ENCODE measurements at places on chromosomes 16 and 17. TPM values are rescaled to one million over a fixed set of nuclear protein-coding genes. Genes with fewer than 3 reads are reported as not detected.

GRCh38 chr17:20095336-20096080 lies 86.3 kb downstream of the SPECC1 start:
- DNase-seq = peak; percentile 38
- H3K27me3 ChIP-seq = no peaks in the 10 kb centered on the region
- no peaks in the 10 kb centered on the region for H3K36me3 ChIP-seq
- H3K4me3 ChIP-seq = peak overlapping the region; percentile 23

- no peak overlapping the region for H3K27ac ChIP-seq
- H3K4me1 ChIP-seq = peaks cover 22% of the 10 kb centered on the region
- no peak for DNase-seq
- no peak overlapping the region for H3K4me3 ChIP-seq
- H3K36me3 ChIP-seq = peaks cover 53% of the 10 kb centered on the region
Observed at GRCh38 chr17:31880311-31880710, 21.2 kb downstream of the UTP6 start.

The ITGA2B gene
- total RNA-seq = 0.31 TPM

The RMI2 gene
- total RNA-seq = 6.9 TPM

Data from astrocyte (in vitro differentiated cells and primary cell).